ENCODE measurements at places on chromosomes 6 and 20. TPM values are rescaled to one million over a fixed set of nuclear protein-coding genes. Genes with fewer than 3 reads are reported as not detected.

DNA sequence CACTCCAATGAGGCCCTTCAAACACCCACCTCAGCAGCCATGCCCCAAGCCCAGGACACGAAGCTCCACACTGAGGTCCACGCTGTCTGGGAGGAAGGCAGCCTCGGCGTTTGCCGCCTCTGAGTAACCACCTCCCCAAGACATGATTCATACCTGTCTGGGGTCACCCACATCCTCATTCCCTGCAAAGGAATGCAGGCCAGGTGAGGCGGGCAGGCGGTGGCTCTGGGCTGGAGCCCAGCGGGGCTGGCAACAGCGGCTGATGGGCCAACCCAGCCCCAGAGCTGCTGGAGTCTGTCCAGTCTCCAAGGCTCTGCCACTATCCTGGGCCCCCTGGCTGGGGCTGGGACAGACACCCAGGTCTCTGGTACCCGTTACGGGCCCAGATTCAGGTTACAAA is 14.8 kb downstream of the PMEPA1 start:
- DNase-seq: peak; percentile 66

Gene PEX3
- 35.7 TPM for total RNA-seq

DNA sequence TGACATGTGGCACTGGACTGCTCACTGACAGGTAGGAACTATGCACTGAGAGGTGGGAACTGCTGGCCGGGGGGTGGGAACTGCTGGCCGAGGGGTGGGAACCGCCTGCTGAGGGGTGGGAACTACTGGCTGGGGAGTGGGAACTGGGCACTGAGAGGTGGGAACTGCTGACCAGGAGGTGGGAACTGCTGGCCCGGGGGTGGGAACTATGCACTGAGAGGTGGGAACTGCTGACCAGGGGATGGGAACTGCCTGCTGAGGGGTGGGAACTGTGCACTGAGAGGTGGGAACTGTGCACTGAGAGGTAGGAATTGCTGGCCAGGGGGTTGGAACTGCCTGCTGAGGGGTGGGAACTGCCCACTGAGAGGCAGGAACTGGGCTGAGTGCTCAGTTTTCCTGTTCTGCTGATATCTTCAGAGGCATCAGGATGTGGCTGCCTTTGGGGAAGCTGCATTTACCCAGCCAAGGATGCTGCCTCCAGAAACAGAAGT is 90.2 kb downstream of the THBS2 start:
- DNase-seq: peak; percentile 14

DNA sequence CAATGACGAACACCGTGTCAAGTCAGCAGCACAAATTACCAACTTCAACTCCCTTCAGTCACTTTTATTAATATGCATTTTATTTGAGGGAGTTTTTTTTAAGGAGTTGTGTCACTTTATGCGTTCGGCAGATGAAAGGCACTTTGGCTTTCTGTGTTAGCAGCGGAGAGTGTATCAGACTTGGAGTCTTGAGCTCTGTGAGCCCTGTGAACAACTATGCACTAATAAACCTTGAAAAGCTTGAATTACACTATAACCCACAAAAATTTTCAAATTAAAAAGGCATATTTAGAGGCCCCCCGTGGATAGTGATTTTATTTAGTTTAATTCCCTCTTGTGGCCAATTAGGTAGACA is 335.3 kb upstream of the NT5E start:
- DNase-seq: no peak

DNA sequence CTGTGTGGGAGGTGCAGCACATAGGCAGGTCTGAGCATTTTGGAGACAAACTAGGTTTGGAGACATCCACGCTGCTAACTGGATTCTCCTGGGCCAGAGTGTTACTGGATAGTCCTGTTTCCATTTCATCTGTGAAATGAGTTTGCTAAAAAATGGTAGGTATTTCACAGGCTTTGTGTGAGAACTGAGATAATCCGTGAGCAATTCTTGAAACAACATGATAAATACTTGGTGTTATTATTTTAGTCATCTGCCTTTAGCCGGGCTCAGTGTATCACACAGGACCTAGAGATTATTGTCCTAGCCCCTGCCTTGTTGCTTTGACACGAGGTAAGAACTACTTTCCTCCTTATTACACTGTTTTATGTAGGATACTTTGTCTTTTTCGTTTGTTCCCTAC is 63.0 kb downstream of the PRR18 start:
- no peak for DNase-seq

Gene ERVFRD-1
- 0.18 TPM for total RNA-seq

GRCh38 chr20:39105551-39105950 is 143.4 kb downstream of the DHX35 start:
- no peak for DNase-seq

Gene CABLES2
- total RNA-seq: 4.0 TPM

Gene RAB22A
- total RNA-seq: 21.3 TPM

Gene TRIM31
- 0.78 TPM for total RNA-seq

- no peak for DNase-seq
Measured at GRCh38 chr6:83220121-83220520, 27.0 kb downstream of the RWDD2A start.

DNA sequence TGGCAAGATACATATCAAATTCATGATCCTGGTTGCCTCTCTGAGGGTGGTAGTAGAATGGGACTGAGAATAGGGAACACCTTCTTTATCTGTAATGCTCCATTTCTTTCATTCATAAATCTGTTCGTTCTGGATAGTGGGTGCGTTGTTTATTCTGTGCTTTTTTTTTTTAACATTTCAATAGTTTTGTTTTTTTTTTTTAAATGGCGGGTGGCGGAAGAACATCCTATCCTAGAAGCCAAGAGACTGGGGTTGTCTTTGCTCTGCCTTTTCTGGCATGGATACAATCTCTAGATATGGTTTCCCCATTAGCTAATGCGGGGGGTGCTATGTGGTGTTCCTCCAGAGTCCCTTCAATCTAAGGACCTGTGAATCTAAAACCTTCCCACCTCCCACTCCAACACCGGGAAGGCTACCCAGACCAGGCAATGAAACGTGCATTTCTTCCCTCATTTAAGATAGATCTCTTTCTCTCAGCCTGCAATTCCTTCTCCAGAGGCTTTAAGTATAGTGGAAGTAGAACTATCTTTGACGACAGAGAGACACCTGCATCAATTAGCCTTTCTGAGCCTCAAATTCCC is 883 bp upstream of the CCDC28A start:
- no peak for DNase-seq

Gene NRSN1
- not detected for total RNA-seq

DNA sequence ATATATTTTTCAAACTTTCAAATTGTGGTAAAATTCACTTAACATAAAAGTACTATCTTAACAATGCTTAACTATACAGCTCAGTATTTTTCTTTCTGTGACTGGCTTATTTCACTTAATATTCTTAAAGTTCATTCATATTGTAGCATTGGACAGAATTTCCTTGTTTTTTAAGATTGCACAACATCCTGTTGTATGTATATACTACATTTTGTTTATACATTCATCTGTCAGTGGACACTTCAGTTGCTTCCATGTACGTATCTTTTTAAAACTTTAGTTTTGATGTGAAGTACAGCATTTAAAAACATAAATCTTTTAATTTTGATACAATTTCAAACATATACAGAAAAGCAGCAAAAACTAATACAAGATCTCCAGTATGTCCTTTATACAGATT is 220.7 kb downstream of the ZFAND3 start:
- DNase-seq: no peak
